ENCODE measurements at places on chromosomes 11 and 22.

GRCh38 chr22:46000081-46001027, 23.4 kb upstream of the WNT7B start:
- DNase-seq: no peak

GRCh38 chr11:32105871-32106560, 15.1 kb downstream of the RCN1 start:
- no peak for DNase-seq

- DNase-seq: no peak
Observed at GRCh38 chr22:20169253-20169822, 18.5 kb upstream of the CCDC188 start.

DNA sequence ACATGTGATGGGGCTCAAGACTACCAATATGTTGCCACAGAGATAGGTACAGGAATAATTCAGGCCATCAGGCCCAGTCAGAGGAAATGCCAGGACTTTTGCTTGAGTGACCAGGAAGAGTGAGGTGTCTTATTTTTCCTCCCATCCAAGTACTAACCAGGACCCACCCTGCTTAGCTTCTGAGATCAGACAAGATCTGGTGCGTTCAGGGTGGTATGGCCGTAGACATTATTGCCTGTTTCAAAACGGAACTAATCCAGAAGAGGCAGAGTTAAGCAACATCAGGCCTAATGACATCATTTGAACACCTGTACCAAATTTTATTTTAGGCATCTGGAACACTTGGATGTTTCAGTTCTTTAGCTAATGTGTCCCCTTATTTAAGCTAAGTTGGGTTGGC, 205.5 kb upstream of the POU2AF2 start:
- no peak for DNase-seq

- DNase-seq: no peak
Observed at GRCh38 chr11:128522943-128523518, 64.3 kb downstream of the ETS1 start.

DNA sequence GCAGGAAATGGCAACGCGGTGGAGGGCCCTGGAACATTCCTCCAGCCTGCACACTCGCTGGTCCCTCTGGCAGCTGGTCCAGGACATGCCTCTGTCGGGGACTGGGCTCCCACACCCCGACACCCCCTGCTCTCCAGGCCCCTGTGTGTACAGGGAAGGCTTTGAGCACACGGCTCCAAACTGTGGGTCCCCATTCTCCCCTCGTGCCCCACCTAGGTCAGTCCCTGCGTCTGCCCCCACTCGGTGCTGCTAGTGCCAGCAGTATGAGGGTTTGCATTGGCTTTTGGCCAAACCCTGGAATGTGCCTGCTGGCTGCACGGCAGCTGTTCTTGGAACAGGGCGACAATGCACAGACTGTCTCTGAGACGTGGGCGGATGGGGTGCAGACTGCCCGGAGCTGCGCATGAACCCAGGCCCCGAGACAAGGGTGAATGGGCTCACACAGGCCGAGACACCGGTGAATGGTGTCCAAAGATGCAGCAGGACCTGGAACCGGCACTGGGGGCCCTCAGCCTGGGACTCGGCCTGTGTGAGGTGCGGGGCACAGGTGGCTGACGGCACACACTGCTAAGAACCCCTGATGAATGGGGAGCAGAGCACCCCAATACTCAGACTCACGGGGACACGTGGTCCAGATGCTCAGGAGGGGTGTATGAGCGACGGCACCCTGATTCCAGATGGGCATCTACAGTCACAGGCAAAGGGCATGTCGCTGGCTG, 7.5 kb upstream of the SYT8 start:
- DNase-seq: no peak

- peak; percentile 47 for DNase-seq
Observed at GRCh38 chr11:111699579-111700156, 66.5 kb downstream of the PPP2R1B start.

DNA sequence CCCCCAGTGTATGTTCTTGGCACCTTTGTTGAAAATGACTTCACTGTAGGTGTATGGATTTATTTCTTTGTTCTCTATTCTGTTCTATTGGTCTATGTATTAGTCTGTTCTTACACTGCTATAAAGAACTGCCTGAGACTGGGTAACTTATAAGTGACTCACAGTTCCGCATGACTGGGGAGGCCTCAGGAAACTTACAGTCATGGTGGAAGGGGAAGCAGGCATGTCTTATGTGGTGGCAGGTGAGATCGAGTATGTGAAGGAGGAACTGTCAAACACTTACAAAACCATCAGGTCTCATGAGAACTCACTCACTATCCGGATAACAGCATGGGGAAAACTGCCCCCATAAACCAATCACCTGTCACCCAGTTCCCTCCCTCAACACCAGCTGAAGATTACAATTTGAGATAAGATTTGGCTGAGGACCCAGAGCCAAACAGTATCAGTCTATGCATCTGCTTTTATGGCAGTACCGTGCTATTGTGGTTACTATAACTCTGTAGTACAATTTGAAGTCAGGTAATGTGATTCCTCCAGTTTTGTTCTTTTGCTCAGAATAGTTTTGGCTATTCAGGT, 836.2 kb downstream of the DLG2 start:
- no peak for DNase-seq

DNA sequence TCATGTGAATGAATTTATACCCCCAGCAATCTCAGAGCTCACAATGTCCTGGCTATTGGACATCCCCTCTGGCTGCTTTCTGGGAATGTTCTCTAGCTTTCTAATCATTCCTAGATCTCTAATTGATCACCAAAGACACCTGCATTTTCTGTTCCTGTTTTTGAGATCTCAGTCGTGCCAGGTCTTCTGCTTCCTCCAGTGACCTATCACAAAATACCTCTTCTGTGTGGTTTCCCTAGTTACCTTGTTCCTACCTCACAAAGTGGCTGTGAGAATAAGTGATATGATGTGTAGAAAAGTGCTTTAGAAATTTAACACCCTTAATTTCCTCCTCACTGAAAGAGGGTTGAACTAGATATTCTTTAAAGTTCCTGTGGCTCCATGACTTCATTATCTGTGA, 92.2 kb downstream of the LUZP2 start:
- no peak for DNase-seq

- no peak for DNase-seq
Observed at GRCh38 chr22:45579306-45579705, 76.6 kb downstream of the FBLN1 start.

GRCh38 chr11:117087446-117087845, 10.8 kb downstream of the SIK3 start:
- DNase-seq: peak; percentile 10

GRCh38 chr11:110165039-110165925, 72.1 kb downstream of the ZC3H12C start:
- no peak for DNase-seq

DNA sequence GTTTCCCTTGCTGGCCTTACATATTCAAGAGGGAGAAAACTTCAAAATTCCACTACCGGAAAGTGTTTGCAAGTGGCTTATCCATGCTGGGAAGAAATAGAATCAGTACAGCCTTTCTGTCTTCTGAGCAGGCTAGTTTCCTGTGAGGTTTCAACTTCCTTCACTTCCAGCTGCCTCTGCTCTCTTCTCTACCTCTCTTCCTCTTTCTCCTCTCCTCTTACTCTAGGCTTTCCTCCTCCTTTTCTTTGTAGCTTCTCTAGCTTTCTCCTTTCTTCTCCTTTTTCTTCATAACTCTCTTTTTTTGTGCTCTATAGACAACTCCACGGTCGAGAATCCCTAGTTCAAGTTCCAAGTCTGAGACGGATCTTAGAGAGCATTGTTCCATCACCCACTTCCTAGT, 421.8 kb downstream of the ETS1 start:
- DNase-seq: no peak

- DNase-seq: no peak
Observed at GRCh38 chr11:945986-946385, 20.3 kb downstream of the AP2A2 start.

GRCh38 chr11:122743949-122744348, 88.4 kb downstream of the UBASH3B start:
- no peak for DNase-seq

- DNase-seq: no peak
Observed at GRCh38 chr11:134044514-134045284, 24.2 kb upstream of the JAM3 start.

GRCh38 chr11:9681583-9682372, 17.9 kb downstream of the SWAP70 start:
- DNase-seq: no peak

GRCh38 chr11:69601011-69601975, 39.7 kb upstream of the CCND1 start:
- DNase-seq: no peak

DNA sequence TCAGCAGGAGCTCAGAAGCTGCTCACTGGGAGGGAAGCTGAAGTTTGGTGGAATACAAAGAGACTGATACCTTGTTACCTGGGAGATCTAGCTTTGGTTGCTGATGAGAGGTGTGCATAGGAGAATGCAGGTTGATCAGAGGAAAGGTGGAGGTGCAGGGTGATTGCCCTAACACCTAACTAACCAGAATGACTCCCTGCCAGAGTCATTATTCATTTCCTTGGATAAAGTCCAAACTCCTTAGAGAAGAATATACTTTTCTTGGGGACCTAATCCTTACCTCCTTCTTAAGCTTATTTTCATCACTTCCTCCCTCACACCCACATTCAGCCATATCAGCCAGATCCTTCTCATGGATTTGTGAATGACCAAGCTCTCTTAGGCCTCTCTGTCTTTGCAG, 814.2 kb upstream of the TENM4 start:
- DNase-seq: no peak

- no peak for DNase-seq
Observed at GRCh38 chr11:83865636-83866461, 579.7 kb upstream of the CCDC90B start.

DNA sequence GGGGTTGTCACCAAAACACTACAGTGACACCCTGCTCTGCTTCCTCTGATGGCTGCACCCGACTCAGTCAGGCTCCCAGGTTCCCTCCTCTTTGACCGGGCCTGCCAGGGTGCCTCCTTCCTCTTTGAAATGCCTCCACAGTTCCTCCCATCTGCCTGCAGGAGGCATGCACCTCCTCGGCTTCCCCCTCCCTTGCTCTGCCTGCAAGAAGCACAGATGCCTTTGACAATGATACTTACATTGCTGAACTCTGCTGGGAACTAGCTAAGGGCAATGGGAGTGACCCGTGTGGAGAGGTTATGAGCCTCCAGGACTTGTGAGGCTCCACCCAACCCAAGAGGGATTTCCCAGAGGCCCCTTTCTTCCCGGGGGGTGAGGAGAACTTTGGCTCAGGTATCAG, 674.1 kb downstream of the OPCML start:
- DNase-seq: no peak

- DNase-seq: no peak
Observed at GRCh38 chr11:107587306-107587979, 3.5 kb upstream of the ELMOD1 start.

DNA sequence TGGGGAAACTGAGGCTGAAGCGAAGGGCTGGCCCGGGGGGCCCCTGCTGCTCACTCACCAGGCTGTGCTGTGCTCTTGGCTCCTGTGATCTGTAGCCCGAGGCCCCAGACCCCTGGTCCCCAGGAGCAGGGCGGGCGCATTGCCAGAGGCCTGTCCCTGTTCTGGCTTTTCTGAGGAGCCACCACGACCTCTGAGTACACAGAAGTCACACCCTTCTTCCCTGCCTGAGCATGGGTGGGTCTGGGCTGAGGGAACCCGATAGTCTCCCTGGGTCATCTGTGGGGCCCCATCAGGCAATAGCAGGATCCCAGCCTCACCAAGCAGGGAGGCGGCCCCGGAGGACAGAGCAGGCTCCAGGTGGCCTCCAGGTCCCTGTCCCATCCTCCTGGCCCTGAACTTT, 5.1 kb downstream of the CASTOR1 start:
- DNase-seq: peak; percentile 71

GRCh38 chr11:38710262-38710661, 2112.2 kb upstream of the RAG2 start:
- DNase-seq: no peak

DNA sequence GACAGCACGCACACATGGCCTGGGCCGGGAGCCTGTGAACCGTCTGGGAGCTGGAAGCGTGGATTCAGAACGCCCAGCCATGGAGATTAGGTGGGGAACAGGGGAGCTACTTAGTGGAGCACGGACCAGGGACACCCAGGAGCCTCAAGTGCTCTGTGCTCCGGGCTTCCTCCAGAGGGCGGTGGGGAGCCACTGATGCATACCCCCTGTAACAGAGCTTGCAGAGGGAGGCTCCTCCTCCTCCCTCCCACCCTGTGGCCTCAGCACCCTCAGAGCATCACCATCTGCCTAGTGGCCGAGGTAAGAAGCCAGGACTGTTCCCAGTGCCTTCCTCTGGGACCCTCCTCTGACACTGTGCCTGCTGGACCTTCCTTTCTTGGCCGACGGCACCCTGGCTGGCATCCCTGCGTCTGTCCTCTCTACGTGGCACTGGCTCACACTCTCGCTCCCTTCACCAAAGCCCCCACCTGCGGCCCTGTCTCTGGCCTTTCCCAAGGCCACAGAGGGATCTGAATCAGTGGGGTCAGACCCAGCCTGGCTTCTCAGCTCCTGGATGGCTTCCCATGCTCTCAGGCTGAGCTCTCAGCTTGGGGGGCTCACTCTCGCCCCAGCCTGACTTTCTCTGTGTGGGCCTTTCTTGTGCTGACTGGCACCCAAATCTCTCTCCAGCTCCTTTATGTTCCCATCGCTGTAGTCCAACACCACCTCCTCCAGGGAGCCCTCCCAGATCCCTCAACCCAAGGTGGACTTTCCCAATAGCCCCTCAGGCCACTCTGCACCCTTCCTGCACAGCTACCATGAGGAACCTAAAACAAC, 780.9 kb downstream of the BRD1 start:
- DNase-seq: peak; percentile 13

DNA sequence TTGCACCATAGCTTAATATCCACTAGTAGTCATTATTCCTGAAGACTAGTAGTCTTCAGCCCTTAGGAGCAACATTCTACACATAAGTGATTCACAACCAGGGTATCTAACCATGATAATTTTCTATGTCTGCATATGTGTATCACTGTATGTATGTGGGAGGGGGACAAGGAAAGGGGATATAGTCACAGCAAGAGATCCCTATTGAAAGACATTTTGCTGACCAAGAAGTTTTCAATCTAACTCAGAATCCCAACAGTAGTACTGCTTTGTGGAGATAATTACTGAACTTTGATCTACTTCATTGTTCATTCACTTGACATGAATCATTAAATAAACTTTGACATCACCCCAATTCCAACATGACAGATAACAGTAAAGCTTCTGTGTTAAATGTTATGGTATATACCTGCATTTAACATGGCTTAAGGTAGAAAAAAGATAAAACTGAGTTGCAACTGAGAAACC, 10.3 kb downstream of the PIK3C2A start:
- no peak for DNase-seq
